ENCODE measurements at places on chromosomes 6 and 20.

GRCh38 chr6:129592516-129593232 lies 117.3 kb downstream of the ARHGAP18 start:
- DNase-seq, result no peak

DNA sequence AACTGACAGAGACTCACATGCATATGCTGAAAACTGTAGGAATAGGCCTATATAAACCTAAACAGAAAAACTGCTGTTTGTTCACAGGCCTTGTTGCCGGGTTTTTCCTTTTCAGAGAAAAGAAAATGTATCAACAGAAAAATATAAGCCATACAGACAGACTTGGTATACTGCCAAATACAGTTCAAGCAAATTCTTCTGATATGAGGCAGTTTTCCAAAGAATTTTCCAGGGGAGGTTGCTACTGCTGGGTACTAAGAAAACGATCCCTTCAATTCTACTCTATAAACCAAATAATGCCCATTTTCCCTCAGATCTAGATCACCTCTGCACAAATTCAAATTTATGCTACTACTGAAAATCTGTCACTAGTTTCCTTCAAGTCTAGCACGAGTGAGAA lies 59.4 kb downstream of the ME1 start:
- DNase-seq, result no peak

DNA sequence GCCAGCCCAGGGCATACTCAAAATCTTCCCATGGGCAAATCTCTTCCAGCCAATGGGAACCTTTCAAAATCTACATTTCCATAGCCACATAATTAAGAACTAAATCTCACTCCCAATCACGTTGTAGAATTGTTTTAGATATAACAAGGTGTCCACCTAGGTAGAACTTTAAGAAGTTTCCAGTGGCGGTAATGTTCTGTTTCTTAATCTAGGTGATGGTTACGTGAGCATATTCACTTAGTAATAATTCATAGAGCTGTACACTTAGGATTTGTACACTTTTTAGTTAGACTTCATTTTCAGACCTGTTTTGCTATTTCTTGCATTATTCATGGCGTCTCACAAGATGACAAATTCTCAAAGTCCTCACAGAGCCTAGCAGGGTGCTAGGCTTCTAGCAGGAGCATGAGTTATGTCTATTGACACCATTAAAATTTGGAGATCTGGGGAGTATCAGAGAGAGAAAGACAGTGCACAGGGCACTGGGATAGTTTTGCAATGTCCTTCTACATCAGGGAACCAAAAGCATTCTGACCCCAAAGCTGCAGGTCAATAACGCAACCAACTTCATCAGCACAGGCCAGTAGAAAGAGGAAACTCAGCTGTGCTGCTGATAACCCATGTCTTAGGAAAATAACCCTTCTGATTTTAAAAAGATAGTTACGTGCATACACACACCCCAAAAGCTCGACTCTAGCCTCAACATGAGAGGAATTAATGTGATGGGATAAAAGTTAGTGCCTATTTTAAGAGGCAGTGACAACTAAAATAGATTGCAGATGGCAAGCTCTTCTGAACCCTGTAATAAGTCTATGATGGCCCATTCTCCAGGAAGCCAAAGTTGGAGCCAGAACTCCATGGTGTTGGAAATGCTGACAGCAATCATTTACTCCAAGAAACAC lies 518.1 kb upstream of the JARID2 start:
- no peak for DNase-seq

- no peak for DNase-seq
Measured at GRCh38 chr6:36358226-36358915, 21.7 kb upstream of the BNIP5 start.

DNA sequence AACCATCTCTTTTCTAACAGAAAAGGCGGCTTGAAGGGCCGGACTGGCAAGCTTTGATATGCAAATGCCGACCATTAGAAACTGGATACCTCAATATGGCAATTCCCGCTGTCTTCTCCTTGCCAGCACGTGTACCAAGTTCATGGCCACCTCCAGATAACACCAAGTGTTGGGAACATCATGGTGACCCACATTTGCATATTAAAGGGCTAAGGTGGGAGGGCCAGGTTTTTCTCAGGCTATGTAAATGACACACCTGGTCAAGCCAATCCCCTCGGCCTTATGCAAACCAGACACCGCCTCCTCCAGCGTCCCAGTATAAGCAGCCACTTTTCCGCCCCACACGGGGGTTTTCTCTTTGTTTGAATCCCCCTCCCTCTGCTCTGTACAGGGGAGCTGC lies 110.7 kb downstream of the DACT2 start:
- DNase-seq, result no peak

DNA sequence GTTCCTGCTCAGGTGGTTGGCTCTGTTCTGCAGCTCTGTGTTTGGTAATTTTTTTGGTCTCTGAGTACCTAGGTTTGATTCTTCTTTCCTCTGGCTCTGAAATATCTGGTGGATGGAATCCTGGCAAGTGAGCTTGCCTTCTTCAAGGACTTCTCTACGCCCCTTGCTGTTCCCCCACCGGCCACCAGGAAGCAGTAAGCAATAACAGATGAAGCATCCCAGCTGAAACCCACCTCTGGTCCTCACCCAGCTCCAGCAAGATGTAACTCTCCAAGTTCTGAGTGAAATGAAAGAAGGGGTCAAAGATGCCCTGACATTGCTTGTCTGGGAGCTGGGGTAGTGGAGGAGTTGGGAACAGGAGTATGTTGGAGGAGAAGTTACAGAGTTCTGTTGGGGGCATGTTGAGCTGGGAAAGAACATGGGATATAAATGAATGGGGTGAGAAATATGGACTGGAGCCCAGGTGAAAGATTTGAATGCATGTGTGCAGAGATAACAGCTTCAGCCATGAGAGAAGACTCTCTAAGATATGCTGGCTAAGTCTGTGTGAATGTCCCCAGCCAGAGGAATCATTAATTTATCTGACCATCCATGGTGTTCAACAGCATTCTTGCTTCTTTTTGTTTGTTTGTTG lies 51.3 kb upstream of the GLP1R start:
- peak; percentile 40 for DNase-seq

- DNase-seq, result peak; percentile 65
Measured at GRCh38 chr6:37170273-37171200, 585 bp downstream of the PIM1 start.

GRCh38 chr6:87922947-87923330 lies 124.7 kb upstream of the SPACA1 start:
- DNase-seq, result peak; percentile 72

GRCh38 chr6:47476781-47477496 lies 650 bp upstream of the CD2AP start:
- DNase-seq, result peak; percentile 21

- DNase-seq, result no peak
Measured at GRCh38 chr20:17504066-17504897, 26.9 kb downstream of the BFSP1 start.

- no peak for DNase-seq
Measured at GRCh38 chr6:47250302-47250701, 59.4 kb downstream of the TNFRSF21 start.

DNA sequence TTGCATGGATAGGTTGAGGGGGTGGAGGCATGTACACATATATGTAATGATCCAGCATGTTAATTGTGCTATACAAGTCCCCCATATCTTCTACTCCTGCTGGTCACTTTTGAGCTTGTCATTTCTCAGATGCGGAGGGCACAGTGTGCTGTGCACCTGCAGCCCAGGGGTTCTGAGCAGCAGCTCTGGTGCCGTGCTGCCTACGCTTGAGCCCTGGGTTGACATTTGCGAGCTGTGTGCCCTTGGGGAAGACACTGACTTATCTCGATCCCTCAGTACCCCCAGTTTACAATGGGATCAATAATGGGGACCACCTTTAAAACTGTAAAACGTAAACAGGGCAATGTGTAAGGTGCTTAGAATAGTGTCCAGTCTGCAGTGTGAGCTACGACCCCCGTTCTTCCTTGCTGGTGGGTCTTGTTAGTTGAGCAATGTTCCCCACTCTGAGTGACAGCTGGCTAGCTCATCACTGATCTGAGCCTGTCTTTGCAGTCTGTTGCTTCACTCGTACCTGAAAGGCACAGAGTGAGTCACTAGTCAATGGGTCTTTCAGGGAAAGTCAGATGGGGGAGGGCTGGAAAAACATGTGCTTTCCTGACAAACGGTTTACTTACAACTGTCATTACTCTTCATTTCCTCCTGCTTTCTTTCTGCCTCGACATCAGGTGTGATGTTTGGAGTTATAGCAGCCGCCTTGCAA lies 91.7 kb downstream of the SLC2A10 start:
- no peak for DNase-seq

DNA sequence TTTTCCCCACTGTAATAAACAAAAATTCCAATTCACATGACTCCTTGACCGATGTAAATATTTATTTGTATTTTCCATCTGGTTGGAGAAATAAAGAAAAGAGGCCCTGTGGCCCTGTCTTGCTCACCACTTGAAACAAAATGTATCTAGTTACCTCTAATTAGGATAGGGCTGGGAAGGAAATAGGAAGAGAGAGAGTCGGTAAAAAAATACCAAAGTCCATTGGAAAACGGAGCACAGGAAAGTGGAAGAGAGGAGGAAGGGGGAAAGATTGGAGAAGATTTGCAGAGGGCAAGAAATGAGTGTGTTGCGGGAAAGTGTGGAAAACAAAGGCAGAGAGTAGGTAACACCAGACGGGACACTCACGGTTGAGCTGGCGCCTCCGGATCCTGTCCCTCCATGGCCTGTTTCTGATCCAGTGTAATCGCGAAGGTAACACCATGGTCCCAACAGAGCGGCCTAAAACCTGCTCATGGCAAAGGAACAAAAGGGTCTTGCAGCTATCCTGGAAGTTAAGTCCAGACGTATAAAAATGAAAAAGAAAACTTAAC lies 105.8 kb upstream of the RIPOR2 start:
- no peak for DNase-seq

- DNase-seq, result no peak
Measured at GRCh38 chr6:128036808-128037570, 136.1 kb upstream of the THEMIS start.

DNA sequence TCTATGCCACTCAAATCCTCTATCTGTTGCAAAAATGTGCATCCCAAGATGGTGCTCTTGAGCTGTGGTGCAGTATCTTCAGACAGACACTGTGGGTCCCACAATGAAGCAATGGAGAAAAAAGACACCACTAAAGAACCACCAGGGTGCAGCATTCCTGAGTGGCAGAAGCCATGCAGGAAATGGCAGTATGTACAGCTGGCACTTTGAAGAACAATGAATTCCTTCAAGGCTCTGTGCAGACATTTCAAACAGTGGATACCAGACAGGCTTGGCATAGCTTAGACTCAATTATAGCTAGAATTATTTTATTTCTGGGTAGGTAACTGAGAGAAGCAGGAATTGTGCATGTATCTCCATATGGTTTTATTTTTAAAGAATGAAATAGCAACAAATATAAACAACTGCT lies 24.0 kb upstream of the HDAC2 start:
- peak; percentile 60 for DNase-seq

- no peak for DNase-seq
Measured at GRCh38 chr6:165988302-165988756, 179.3 kb downstream of the TBXT start.

- no peak for DNase-seq
Measured at GRCh38 chr6:114049367-114049966, 78.5 kb upstream of the HDAC2 start.

- DNase-seq, result peak; percentile 56
Measured at GRCh38 chr6:34792605-34793500, 970 bp downstream of the BLTP3A start.

GRCh38 chr6:16918586-16918985 lies 157.3 kb upstream of the ATXN1 start:
- DNase-seq, result no peak

GRCh38 chr6:44367681-44368080 lies 19.8 kb upstream of the CDC5L start:
- DNase-seq, result no peak

DNA sequence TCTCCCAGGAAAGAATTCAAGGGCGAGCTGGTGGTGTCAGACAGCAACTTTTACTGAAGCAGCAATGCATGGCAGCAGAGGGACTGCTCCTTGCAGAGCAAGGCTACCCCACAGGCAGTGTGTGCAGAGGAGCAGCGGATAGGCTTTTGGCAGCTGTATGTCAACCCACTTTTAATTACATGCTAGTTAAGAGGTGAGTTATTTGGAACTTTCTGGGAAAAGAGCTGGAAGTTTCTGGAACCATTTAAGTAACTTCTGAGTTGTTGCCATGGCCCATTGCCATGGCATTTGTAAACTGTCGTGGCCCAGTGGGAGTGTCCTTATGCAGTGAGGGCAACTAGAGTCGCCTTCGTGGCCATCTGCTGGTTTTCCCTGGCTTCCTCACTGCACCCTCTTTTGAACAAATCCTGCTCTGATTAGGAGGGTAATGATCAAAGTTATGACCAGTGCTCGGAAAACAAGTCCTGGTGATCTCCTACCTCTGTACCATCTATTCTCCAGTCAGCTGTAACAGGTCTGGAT lies 34.0 kb downstream of the BPIFB4 start:
- DNase-seq, result no peak

DNA sequence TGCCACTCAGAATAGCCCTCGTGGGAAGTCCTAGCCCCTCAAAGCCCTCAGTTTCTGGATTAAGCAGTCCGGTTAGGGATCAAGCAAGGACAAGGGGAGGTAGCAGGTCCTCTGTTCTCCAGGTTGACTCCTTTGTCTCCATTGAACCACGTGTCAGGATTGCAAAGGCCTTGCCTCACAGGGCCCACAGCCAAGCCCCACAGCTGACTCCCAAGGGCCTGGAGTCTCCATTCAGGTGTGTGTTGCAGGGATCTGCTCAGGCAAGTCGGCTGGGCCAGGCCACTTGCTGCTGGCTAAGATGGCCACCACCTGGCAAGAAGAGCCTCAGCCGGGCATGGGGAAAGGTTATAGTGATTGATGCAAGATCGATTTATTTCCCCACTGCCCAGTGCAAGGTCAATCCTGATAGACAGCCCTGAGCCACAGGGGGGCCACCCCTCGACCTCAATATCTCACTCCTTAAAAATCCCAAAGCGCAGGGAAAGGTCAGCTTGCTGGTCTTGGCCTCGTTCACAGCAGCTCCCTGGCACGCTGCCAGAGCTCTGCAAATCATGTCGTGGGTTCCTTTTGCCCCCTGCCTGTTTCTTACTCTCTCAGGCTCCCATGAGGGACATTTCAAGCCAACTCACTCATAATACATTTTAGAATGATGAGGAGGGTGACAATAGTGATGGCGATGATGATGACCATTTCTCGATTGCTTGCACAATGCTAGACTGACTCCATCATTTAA lies 75.9 kb downstream of the EDN3 start:
- DNase-seq, result peak; percentile 20

DNA sequence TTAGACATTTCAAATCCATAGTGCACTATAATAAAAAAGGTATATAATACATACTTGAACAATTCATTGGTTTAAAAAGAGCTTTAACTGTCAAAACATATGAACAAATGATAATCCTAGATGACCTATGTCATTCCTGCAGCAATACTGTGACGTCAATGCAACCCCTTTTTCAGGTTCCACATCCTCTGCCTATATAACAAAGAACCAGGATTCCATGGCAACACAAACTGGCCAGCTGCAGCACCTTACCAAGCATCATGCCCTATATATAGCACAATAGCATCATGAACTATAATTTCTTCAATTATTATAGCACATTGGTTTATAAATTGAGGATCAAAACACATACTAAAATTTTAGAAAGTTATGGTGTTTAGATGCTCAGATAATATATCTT lies 578 bp upstream of the PTCHD4 start:
- peak; percentile 20 for DNase-seq

Data from NCI-H1417 (cell line).